ENCODE measurements at places on chromosomes 12 and 14.

- no peak for DNase-seq
These were observed 67.8 kb upstream of the PYGL start for GRCh38 chr14:51012055-51012454.

DNA sequence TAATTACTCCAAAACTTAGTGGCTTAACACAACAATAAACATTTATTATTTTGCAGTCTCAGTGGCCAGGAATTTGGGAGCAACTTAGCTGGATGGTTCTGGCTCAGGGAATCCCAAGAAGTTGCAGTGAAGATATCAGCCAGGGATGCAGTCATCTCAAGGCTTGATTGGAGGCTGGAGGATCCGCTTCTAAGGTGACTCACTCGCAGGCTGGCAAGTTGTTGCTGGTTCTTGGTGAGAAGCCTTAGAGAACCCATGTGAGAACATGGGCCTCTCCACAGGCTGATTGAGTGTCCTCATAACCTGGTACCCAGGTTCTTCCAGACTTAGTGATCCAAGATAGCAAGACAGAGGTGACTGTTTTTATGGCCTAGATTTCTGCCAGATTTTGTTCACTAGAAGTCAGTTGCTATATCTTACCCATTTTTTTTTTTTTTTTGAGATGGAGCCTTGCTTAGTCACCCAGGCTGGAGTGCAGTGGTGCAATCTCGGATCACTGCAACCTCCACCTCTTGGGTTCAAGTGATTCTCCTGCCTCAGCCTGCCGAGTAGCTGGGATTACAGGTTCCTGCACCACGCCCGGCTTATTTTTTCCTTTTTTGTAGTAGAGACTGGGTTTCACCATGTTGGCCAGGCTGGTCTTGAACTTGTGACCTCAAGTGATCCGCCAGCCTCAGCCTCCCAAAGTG, 32.5 kb downstream of the BRMS1L start:
- DNase-seq = no peak

DNA sequence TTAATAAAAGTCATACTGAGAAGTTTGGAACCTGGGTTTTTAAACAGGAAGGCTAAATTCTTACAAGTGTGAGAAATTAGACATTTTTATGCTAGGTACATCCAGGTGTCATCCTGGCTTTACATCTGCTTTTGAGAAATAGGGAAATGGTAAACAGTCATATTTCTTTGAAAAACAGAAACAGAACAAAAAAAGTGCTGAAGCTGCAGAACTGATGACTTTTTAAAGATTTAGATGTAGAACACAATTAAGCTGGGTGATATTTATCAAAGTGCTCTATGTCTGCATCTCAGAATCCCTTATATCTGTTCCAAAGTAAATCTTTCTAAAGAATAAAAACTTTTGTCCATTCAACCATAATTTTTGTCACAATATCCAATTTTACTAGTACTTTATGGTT, 282.9 kb upstream of the ATXN7L3B start:
- DNase-seq = no peak

DNA sequence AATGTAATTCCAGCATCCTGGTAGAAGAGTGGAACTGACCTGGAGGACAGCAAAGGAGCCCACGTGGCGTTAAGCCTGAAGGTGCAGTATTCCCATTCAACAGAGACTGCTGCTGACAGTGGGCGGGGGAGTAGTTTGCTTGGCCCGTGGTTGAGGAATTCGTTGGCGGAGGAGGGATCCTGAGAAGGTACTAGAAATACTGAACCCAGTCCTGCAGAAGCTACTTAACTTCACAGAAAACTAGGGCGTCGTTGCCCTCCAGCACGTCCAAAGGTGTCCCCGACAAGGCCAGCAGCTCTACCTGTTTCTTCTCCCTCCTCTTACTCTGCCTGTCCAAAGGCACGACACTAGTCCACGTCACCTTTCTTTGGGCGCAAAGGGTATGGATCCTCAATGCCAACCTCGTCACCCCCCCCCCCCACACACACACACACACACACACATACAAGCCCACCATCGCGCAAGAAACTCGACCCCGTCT, 303 bp downstream of the PUS7L start:
- DNase-seq = no peak

- DNase-seq = no peak
These were observed 124.0 kb upstream of the TBX5 start for GRCh38 chr12:114529966-114530365.
